Mesenchymal stem cell (in vitro differentiated cells and primary cell): ENCODE measurements at places on chromosomes 2 and 18.

GRCh38 chr2:78397198-78397597 lies 628.3 kb upstream of the REG3G start:
- DNase-seq: no peak

GRCh38 chr2:45826884-45827635 lies 175.6 kb downstream of the PRKCE start:
- DNase-seq: peak; percentile 11

DNA sequence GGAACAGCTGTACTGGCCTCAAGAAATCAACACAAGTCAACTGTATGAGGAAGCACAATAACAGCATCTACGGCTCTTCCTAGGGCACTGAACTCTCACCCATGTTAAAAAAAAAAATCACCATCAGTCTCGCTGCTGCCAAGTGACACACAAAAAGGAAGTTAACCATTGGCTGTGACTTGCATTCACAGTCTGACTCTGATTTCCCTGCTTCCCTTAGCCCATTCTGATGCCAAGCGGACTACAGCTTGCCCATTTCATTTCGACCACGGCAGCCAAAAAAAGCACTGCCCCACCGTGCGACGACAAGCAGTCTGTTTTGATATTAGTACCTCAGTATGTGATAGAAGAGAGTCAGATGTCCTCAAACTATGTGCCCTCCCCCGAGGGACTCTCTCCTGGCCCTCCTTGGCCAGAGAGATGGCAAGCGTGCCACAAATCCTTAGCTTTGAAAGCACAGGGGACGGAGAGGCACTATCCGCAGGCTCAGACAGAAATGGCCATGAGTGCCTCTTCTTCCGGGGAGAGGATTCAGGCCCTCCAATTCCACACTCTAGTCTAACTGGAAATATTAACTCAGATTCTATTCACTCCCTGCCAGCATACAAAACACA lies 250.0 kb downstream of the TCF4 start:
- no peak for DNase-seq

DNA sequence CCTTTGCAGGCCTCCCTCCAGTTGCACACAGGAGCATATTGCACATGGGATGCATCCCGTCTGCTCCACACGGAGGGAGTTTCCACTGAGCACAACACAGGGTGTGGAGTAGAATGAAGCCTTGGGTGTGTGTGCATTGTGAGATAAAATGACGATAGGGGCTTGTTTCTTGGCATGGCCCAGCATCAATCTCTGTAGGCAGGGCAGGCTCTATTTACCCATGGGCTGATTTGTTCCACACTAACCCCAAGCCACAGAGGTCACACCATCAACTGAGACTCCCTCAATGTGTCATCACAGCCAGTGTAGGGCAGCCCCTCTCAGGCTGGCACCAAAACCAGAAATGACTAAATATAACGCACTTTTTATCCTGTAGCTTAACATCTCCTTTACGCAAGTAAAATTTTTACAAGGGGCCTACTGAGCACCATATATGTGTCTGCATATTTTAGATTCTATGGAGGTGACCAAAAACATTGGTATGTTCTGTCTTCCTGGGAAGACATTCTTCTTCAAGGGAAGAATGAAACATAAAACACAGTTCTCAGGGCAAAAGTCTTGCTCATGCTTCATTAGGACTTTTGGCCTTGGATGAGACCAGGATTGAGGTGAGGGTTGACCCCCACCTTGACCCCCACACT lies 2.7 kb upstream of the GKN1 start:
- peak; percentile 86 for DNase-seq

DNA sequence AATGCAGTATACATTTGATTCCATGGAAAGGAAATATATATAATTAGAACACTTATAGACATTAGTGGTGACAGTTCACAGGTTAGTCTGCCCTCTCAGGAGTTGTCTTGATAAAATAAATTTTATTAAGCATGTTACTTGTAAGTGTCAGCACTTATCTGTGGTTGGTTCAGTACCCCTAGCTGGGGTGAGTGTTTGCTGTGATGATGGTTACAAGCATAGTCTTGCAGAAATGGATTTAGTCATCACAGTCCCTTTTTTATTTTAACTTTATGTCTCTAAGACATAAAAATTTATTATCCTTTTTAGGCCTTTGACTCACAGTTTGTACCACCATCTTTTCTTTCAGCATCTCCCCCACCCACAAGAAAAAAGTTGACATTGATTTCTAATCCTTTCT lies 52.1 kb downstream of the NCK2 start:
- peak; percentile 46 for DNase-seq

GRCh38 chr2:164257742-164258141 lies 363.5 kb downstream of the GRB14 start:
- no peak for DNase-seq

- peak; percentile 32 for DNase-seq
Measured at GRCh38 chr2:11379558-11379957, 35.1 kb upstream of the ROCK2 start.

- no peak for DNase-seq
Measured at GRCh38 chr18:22183698-22184170, 14.3 kb downstream of the GATA6 start.

DNA sequence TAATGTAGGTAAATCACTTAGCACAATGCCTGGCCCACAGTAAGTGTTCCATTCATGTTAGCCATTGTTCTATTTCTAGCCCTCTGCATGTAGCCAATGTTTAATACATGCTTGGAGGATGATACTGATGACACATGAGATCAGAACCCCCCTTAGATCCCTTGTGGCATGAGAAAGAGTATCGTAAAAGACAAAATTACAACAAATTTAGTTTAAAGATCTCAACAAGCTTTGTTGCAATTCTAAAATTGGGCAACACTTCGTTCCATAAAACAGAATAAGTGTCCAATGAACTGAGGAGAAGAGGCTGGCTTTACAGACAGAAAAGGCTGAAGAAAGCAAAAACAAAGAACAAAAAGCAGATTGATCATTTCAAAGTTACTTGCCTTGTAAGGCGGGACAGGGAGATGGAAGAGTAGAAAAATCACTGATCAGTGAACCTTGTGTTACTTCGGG lies 148.7 kb upstream of the SLC1A4 start:
- DNase-seq: no peak

GRCh38 chr2:186195696-186196095 lies 290.4 kb upstream of the ZC3H15 start:
- DNase-seq: no peak

DNA sequence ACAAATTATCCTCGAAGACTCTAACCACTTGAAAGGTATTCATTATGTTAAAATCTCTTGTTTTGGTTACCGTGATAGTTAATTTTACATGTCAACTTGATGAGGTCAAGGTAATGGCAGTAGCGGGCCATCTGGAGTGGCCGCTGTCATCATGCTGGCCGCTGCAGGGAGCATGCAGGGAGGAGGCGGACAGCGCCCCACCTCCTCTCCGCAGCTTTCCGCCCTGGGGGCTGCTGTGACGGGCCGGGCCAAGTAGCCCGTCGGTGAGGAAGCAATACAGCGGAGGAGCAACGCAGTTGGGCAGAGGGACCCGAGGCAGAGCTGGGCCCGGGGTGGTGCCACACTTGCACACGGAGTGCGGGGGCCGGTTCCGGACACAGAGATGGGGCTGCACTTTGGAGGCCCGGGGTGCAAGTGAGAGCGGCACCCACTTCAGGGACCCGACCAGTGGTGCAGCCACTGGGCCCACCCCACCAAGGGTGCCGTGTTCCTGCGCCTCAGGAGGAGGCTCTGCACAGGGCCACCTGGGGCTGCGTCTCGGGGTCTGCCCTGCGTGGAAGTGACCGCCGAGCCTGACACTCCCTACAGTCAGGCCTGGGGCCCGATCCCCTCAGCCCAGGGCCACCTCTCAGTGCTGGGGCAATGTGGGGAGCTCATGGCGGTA lies 452.4 kb downstream of the LRATD1 start:
- DNase-seq: no peak

GRCh38 chr2:171235262-171235881 lies 74.7 kb upstream of the TLK1 start:
- DNase-seq: no peak

DNA sequence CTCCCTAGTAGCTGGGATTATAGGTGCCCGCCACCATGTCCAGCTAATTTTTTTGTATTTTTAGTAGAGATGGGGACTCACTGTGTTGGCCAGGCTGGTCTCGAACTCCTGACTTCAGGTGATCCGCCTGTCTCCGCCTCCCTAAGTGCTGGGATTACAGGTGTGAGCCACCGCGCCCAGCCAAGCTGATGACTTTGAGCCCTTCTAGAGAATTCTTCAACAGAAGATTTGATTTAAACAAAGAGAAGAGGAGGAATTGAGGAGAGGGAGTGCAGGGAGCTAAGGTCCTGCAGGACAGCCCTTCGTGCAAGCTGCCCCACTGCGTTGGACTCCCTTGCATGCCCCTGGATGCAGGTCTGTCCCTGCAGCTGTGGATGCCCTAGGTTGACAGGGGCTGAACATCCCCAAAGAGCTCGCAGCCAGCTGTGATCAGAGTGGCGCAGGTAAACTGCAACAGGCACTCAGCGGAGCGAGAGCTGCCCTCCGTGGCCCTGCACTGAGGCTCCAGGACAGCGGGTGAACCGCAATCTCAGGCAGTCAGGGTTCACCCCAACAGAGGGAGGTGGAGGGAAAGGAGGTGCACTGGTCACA lies 13.7 kb downstream of the ADRA2B start:
- DNase-seq: no peak

- DNase-seq: peak; percentile 55
Measured at GRCh38 chr2:64311948-64312621, 141.9 kb upstream of the LGALSL start.

DNA sequence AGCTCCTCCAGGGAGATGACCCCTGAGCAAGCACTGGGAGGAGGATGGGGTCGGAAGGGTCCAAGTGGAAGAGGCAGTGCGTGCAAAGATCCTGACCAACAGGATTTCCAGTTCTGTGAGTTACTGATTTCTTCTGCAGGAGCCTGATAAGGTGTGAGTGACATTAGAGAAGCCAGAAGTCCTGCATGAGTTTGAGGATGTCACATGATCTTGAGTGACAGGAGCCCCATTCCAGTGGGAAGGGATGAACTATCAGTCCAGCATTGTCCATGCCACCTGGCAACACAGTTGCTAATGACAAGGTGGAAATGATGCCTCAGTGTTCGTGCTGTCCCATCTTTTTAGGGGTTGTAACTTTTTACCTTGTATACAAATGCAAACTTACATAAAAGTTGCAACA lies 285.1 kb upstream of the HDAC4 start:
- DNase-seq: no peak

DNA sequence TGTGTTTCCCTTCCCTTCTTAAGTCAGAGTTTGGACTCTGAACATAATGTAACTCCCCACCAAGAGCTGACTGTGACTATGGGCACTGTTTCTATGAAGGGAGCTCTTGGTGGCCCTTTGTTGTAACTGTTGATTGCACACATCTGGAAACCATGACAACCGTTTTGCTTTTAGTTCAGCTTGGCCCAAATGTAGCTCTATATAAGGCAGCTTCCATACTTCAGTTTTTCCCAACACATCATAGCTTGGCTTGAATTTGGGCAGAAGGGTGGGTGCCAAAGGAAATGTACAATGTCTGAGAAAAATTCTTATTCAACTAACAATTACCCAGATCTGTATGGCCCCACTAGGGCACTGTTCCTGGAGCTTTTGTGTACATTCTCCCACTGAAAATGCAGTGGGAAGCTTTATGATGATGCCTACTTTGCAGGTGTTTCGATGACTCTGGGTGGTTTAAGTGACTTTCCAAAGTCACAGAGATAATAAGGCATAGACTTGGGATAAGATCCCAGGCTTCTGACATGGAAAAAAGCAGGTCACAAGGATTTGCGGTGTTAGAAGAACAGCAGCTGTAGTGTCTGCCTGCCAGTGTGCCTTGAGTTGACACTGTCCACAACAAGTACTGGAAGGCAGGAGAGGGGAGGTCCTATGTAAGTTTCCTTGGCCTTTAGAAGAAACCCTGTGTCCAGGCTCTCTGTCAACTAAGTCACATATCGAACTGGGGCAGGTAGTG lies 2.4 kb upstream of the CETN1 start:
- peak; percentile 6 for DNase-seq

- no peak for DNase-seq
Measured at GRCh38 chr2:57809230-57809629, 237.4 kb upstream of the VRK2 start.

- DNase-seq: no peak
Measured at GRCh38 chr18:45995461-45995860, 28.3 kb upstream of the EPG5 start.

- DNase-seq: no peak
Measured at GRCh38 chr18:73758446-73758845, 389.2 kb downstream of the FBXO15 start.

GRCh38 chr2:36362291-36362690 lies 6.7 kb downstream of the CRIM1 start:
- peak; percentile 71 for DNase-seq

- DNase-seq: peak; percentile 77
Measured at GRCh38 chr2:216777637-216778273, 82.1 kb downstream of the TNP1 start.

GRCh38 chr2:218781691-218782527 lies at the start of gene CYP27A1:
TSS of gene CYP27A1 (plus strand) at chr2:218782147. CDS start at chr2:218782183, 36 bp downstream.
- DNase-seq: peak; percentile 33

DNA sequence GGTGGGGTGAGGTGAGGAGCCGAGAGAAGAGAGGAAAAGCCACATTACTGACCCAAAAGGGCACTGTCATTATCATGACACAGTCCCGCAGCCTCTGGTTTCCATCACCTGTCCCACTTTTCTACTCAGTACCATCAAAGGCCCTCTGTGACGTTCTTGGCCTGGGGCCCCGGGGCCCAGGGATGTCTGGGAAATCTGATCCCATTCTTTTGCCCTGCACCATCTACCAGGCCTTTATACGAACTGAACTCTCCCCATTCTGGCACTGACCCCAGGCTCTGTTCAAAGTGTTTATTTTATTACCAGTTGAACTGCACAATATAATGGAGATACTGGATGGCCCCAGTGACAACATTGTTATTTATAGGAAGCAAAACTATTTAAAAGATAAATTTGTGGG lies 89.1 kb downstream of the COL6A3 start:
- DNase-seq: no peak

DNA sequence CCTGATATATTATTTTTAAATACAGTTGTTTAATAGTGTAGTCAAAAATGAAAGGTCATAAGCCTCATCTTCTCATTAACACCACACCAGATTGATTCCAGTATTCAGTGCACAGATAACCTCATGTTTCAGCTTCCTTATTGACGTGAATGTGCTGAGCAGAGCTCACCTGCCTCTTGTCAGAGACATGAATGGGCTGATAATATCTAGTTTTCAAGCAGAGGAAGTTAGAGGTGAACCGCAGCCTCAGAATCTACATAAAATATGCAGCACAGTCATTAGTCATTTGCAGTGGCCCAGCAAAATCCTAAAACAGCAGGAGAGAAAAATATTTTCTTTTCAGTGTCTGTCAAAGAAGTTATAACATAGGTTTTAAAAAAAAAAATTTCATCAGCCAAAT lies 216.2 kb downstream of the GBX2 start:
- no peak for DNase-seq

- DNase-seq: no peak
Measured at GRCh38 chr2:149816756-149817551, 229.4 kb upstream of the MMADHC start.

DNA sequence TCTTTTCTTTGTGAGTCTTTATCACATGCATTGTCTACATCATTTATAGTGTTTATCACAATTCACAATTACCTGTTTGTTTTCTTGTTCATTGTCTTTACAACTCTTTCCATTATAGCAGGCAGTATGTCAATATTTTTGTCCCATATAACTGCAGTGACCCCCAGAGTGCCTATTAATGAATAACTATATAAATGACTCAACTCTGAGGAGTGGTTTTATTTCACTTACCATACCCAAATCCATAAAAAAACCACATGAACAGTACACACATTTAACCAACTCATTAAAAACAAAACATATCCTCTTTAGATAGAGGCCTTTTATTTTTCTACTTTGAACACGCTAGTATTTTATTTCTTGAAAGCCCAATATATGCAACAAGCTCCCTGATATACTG lies 1419.1 kb upstream of the NXPH2 start:
- DNase-seq: no peak

GRCh38 chr2:137000811-137001210 lies 235.5 kb downstream of the THSD7B start:
- no peak for DNase-seq
